OCI-LY7 (cell line): ENCODE measurements at places on chromosomes 1 and 21. TPM values are rescaled to one million over a fixed set of nuclear protein-coding genes. Genes with fewer than 3 reads are reported as not detected.

EXO1 gene
- total RNA-seq, result 66.3 and 78.0 TPM in 2 replicates

CTPS1 gene
- total RNA-seq, result 111 and 117 TPM in 2 replicates

GPX7 gene
- total RNA-seq, result not detected in 2 replicates

ALPL gene
- total RNA-seq, result not detected in 2 replicates

CCDC24 gene
- total RNA-seq, result 4.6 and 9.2 TPM in 2 replicates

- DNase-seq, result no peak
Observed at GRCh38 chr1:214584805-214585766, 17.9 kb upstream of the CENPF start.

- no peak for DNase-seq
Observed at GRCh38 chr1:43614891-43615290, 35.1 kb upstream of the KDM4A start.

DNA sequence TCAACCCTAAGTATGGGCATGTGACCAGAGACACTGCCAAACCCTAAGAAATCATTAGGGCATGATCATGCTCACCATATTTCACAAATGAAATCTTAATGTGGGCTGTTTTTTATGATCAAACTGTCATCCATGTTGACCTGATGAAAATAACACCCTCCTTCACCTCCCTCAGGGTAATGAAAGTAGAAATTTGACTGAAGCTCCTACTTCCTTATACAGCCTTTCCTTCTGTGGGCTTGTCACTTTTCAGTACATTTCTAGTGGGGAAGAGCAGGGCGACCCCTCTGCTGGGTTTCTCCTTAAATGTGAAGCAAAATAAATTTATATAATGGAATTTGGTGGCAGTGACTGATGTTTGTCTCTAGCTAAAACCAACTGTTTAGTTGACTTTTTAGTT lies 25.9 kb downstream of the IVNS1ABP start:
- no peak for DNase-seq

- no peak for DNase-seq
Observed at GRCh38 chr1:226578946-226579578, 30.5 kb downstream of the STUM start.

GRCh38 chr1:117286562-117286961 lies 75.8 kb upstream of the VTCN1 start:
- no peak for DNase-seq

DNA sequence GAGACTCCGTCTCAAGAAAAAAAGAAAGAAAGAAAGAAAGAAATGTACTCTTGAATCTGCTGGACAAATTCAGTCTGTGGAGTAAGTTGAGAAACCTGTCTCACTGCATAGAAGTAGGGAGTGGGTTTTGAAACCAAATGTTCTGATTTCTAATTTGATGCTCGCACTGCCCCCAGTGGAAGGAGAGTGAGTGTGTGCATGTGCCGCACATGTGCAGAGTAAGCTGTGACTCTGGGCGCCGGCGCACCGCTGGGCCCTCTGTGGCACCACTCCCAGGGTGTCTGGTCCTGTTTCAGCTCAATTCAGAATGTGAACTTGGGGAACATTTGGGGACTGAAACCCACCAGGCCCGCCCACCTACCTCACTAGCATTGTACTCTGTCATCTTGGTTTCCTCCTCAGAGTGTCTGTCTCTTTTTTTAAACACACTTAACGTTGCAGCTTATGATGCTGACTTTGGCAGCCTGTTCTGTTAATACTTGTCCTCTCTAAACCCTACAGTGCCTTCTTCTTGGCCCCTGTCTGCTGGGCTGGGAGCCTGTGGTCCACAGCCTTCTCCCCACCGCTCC lies 104.6 kb downstream of the CACNA1E start:
- no peak for DNase-seq

DNA sequence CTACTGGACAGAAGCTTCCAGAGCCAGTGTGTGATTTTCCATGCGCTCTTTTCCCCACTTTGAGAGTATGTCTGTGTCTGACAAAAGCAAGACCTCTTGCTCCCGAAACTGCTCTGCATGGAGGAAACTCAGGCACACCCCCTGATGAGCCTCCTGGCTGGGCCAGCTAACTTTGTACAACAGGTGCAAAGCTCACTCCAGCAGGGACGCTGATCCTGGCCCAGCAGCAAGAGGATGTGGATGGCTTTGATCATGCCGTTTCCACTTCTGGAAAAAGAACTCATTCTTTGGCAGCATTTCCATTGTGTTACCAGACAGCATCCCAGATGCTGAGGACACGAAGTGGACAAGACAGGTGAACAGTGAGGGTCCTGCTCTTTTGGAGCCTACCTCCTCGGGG lies 103.1 kb downstream of the TLR5 start:
- DNase-seq, result no peak

GRCh38 chr1:165532053-165532452 lies 11.7 kb upstream of the LRRC52 start:
- DNase-seq, result no peak
